ENCODE measurements at places on chromosomes 6 and 20.

- no peak for DNase-seq
Observed at GRCh38 chr6:82088978-82089771, 158.4 kb downstream of the IBTK start.

GRCh38 chr20:51050531-51051075, 27.7 kb upstream of the KCNG1 start:
- DNase-seq: no peak

GRCh38 chr20:33843050-33843449, 31.9 kb downstream of the CHMP4B start:
- DNase-seq: no peak

GRCh38 chr6:129273161-129273560, 390.2 kb downstream of the LAMA2 start:
- no peak for DNase-seq

DNA sequence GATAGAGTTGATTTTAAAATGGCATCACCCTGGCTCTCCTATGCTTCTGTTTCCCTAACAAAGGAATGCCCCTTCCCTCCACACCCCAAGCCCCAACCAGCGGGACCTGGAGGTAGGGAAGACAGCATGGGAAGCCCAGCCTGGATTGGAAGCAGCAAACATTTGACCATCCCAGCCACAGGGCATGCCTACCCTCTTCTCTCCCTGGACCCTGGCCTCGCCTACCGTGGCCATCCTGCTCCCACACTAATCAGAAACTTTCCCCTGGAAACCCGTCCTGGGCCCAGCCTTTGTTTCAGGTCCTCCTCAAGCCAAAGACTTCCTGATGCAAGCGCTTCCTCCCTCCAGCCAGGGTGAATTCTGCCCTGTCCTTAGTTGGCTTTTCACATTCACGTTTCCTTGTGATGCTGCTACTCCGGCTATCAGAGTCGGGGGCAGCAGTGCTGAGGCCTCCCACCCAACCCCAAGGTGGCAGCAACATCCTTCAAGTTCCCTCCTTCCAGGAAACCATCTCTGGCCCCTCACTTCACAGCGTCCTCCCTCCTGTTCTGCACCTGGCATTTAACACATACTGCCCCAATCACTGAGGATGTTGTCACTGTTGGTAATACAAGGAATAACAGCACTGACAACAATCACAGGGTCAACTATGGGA, 18.2 kb upstream of the ANGPT4 start:
- DNase-seq: no peak

DNA sequence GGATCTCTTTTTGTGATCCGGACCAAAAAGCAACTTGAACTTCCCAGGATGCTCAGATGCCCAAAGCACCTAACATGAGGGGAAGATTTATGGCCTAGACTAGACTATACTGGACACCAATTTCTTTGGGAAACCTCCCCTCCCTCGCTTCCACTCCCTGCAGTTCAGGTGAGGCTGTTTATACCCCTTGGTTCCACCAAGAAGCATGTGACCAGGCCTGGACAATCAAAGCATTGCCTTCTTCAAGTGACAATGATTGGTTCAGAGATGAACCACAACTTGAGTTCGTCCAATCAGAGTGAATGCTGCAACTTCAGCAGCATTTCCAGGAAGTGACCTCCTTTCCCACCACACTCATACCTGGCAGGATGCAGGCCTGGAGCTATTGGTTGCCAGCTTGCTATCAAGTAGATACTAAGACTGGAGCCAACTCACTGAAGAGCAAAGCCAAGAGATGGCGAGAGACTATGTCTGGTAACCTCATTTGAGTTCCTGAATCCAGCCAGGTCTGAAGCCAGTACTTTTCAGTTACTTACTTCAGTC, 45.6 kb upstream of the SLC9A8 start:
- no peak for DNase-seq
